Activated CD4-positive, alpha-beta T cell treated with anti-CD3 and anti-CD28 coated beads, Interleukin-2, Interleukin-6, amounts not matched to agents 100 ng/mL and 50 ng/mL, durations not matched to agents 16 hours and 8 hours (primary cell): ENCODE measurements at places on chromosomes 11 and 22.

- DNase-seq: peak; percentile 5
These were observed 2.9 kb upstream of the OR52J3 start for GRCh38 chr11:5043380-5043779.

DNA sequence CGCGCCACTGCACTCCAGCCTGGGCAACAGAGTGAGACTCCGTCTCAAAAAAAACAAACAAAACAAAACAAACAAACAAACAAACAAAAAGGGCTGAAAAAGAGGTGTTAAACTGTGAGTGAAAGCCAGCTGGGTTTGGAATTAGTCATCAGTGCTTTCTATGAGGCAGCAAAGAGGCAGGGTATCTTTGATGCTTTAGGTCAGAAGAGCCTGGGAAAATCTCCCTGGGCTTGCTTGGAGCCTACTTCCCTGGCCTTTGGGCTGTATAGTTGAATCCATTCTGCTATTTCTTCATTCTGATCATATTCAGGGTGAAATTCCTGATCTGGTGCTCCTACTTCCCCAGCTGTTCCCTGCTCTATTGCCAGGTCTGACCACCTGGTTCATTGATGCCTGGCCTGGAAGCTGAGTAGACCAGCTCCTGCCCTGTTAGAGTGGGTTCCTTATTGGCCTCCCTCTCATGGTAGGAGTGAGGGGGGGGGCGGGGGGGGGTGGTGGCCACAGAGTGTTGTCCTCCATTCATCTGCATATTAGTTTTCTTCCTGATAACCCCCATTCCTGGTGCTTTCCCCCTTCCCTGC lies 65.6 kb downstream of the INSC start:
- peak; percentile 8 for DNase-seq

- no peak for DNase-seq
These were observed 47.1 kb downstream of the INSC start for GRCh38 chr11:15161790-15162189.

DNA sequence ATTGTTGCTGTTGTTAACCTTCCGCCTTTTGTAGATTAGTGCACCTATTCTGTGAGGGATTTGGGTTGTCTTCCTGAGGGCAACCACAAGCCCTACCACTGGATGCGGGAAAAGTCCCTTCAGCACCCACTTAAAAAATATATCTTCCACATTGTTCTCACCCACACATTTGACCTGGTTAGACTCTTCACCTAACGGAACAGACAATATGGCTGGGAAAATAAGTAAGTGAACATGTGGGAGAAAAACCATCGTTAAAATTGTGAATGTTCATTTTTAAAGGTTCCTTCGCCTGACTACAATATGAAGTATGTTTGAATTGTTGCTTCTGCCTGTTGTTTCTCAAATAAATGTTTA lies 72.0 kb upstream of the MPEG1 start:
- DNase-seq: no peak

GRCh38 chr22:47372111-47372581 lies 609.7 kb downstream of the TBC1D22A start:
- DNase-seq: no peak

DNA sequence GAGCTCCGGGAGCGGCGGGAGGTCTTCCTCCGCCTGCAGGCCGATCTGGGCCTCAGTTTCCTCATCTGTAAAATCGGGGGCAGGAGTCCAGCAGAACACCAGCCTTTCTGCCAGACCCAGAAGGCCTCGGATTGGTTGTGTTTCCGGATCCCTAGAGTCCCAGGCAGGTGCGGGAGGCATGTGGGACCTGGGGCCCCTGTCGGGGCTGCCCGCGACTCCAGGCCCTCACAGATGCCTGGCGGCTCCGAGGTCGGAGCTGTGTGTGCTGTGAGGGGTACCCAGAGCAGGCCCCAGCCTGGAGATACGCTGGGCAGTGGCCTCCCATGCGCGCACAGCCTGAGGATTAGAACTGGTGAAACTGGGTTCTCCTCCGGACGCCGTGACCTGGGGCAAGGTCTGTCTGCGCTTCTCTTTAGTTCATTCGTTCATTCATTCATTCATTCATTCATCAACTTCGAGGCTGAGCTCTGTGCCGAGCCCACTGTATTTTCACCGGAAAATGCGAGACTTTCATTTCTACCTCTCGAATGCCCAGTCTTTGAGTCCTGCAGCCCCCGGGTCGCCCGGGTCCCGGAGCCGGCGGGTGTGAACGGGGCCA lies 24.6 kb downstream of the FLRT1 start:
- no peak for DNase-seq

GRCh38 chr11:116855413-116855812 lies 18.0 kb upstream of the APOA1 start:
- no peak for DNase-seq

DNA sequence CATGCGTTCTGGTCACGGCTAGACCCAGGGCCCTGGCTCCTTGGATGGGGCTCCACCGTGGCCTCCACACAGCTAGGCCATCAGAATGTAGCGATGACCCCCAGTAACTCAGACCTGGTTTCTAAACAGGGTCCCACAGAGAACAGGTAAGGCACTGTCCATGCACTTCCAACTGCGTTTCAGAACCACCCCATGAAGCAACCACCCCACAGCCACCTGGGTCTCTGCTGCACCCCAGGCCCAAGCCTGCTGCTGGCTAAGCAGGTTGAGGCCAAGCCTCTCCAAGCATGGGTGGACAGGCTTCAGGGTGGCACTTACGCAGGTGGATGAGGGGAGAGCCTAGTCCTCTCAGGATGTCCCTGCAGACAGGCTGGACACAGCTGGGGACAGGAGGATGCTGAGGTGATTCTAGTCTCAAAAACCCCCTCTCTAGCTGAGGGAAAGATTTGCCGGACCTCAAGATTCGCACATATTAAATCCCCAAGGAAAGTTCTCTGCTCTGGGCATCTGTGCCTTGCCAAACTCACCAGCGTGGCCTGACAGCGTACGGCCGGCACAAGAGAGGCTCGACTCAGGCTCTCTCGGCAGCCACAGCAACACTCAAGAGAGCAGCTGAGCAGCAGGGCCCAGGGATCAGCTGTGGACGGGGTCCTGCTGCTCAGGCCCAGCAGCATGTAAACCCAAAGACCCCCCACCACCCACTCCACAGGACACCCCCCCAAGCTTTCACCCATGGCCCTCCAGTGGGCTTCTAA lies 141.6 kb downstream of the CRYBB2 start:
- DNase-seq: no peak

DNA sequence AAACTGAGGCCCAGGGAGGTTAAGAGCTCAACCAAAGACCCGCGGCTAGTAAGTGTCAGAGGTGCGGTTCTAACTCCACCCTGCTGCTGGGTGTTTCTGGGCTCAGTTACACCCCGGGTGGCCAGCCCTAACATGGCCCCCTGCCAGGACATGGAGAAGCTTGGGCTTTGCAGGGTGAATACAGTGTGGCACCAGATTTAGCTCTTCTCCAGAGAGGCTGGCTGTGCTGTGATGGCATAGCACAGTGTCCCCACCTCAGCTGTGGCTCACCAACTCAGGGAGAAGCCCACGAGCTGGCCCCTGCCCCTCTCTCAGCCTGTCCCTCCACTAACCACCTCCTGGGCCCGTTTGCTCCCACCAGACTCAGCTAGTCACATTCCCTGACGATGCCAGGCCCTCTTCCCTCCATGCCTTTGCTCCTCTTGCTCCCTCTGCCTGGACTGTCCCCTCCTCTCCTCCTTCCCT lies 7.0 kb downstream of the UCP3 start:
- no peak for DNase-seq

DNA sequence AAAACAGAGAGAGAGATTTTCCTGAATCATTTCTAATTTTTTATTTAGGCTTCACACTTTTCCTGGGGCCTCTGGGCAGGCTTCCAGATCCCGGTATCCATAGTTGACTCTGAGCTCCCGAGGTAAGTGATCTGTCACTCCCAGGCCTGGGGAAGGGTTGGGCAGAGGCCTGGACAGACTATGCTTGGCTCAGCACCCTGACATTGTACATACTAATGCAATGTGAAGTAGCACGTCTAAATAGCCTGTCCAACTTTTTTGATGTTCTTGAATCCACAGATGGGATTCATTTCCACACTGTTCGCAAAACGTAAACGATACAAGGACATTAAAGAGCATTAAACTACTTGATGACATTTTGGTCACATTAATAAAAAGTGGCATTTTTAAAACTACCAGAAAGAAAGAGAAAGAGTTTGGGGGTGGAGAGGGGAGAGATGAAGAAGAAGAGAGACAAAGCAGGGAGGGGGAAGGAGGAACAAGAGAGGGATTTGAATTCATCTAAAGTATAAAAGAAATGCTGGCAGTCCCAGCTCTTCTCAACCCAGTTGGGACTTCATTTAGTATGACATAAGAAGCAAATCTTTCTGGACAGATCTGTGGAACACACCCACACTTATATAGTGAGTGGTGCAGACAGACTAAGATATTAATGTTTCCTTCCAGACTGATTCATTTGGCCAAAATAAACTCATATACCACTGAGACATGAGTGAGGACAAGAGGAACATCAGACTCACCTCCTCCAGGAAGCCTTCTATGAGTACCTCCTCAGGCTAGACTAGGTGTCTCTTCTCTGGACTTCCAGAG lies 514.2 kb downstream of the SOX6 start:
- no peak for DNase-seq

GRCh38 chr11:72039031-72039855 lies 40.5 kb downstream of the IL18BP start:
- no peak for DNase-seq

DNA sequence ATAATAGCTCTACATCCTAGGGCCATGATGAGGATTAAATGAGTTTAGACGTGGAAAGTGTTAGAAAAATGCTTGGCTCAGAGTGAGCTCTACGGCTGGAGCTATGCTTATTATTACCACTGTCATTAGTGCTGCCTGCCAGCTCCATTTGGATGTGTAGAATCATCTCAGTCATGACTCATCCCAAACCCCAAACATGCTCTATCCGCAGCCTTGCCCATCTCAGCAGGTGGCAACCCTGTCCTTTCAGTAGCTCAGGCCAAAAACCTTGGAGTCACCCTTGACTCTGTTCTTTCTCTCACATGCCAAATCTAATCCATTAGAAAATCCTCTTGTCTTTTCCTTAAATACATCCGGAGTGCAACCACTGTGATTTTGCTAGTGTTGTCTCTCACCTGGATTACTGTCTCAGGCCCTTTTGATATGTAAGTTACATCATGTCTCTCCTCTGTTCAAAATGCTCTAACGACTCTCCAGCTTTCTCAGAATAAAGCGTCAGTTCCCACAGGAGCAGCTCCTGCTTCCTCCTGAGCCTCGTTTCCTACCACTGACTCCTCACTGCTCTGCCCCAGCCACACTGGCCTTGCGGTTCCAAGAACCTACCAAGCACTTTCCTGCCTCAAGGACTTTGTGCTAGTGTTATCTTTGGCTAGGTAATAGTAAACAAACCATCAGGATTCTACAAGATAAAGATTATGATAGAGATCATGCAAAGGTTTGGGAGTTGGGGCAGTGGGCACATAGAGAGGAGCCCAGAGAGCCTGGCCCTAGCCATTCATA lies 10.5 kb upstream of the CHRM1 start:
- DNase-seq: no peak

GRCh38 chr22:29003975-29004646 lies 57.5 kb downstream of the C22orf31 start:
- no peak for DNase-seq

GRCh38 chr11:23585416-23586104 lies 725.3 kb upstream of the CCDC179 start:
- no peak for DNase-seq

DNA sequence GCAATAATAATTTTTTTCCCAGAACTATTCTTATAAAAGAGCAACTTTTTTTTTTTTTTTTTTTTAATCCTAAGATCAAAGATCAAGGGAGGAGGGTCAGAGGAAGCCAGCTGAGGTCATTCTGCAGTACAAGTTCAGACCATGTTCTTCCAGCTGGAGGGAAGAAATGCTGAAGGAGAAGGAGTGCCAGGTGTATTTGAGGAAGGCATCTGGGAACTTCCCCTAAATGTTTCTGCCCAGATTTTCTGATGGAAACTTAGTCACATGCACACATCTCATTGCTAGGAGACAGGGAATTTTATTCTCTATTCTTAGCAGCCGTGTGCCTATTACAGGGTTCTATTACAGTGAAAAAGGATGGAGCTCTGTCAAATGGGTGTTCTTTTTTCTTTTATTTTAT lies 208.4 kb downstream of the ARHGAP42 start:
- DNase-seq: no peak

- no peak for DNase-seq
These were observed 8.7 kb downstream of the GNG3 start for GRCh38 chr11:62716206-62716605.

- DNase-seq: no peak
These were observed 6.2 kb downstream of the TPBGL start for GRCh38 chr11:75246671-75247350.

- no peak for DNase-seq
These were observed 38.6 kb upstream of the RPS13 start for GRCh38 chr11:17116117-17116516.

GRCh38 chr22:19843857-19844376 lies 10.8 kb downstream of the GNB1L start:
- DNase-seq: no peak

- no peak for DNase-seq
These were observed 62.6 kb upstream of the SLC6A5 start for GRCh38 chr11:20536784-20537183.

GRCh38 chr11:34176751-34177209 lies 71.4 kb downstream of the NAT10 start:
- DNase-seq: no peak

DNA sequence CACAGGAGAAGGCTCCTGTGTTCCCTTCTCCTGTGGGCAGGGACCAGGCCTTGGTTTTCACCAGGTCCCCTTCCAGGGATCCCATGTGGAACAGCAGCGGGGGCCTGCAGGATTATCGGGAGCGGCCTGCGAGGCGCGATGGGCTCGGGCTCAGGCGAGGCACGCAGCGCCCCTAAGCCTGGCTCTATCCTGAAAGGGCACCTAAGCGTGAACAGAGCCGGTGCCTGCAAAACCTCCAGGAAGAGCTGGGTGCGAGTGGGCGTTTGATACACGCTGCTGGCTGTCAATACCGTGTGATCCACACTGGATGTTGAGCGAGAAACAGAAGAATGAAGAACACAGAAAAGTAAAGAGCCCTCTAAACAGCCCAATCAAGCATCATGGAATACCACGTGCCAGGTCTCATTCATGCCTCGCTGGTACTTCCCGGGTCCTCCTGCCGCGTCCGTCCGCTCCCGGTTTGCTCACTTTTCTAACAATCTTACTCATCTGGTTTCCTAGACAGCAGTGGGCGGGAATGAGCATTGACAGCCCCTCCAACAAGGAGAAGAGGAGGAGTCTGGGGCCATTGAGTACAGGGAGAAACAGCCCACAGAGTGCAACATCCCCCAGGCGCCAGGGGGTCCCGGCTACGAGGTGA lies 12.5 kb downstream of the OSBPL5 start:
- no peak for DNase-seq
